ENCODE measurements at places on chromosomes 2 and 18.

DNA sequence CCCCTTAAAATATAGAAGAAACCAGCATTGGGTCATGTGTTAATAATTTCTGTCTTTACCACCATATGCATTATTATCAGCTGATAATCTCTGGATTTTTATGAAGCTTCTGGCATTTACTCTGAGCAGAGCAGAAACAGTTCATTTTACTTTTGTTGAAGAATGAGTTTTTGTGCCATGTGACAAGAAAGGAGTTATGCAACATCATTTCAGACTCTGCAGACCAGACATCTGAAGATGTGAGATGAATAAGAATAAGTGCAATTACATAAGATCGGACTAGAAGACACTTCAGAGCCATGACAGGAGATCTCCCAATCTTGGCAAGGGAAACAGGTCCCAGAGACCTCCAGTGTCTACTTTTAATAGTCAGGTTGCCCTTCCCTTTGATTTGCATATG, 869.4 kb upstream of the VRK2 start:
- no peak for DNase-seq

DNA sequence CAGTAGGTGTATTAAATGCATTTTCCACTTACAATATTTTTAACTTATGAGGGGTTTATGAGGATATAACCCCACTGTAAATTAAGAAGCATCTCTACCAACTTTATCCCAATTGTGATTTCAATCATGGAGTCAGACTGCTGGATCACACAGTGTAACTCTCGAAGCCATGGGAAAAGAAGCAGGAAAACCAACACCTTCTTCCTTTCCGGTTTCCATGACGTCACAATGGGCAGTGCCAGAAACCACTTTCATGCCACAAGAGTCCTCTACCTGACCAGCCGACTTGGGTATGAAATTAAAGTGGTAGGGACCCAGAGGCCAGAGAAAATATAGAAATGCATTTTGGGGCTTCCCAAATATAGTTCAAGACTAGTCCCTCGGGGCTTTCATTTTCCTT, 4.2 kb downstream of the RNF152 start:
- no peak for DNase-seq

DNA sequence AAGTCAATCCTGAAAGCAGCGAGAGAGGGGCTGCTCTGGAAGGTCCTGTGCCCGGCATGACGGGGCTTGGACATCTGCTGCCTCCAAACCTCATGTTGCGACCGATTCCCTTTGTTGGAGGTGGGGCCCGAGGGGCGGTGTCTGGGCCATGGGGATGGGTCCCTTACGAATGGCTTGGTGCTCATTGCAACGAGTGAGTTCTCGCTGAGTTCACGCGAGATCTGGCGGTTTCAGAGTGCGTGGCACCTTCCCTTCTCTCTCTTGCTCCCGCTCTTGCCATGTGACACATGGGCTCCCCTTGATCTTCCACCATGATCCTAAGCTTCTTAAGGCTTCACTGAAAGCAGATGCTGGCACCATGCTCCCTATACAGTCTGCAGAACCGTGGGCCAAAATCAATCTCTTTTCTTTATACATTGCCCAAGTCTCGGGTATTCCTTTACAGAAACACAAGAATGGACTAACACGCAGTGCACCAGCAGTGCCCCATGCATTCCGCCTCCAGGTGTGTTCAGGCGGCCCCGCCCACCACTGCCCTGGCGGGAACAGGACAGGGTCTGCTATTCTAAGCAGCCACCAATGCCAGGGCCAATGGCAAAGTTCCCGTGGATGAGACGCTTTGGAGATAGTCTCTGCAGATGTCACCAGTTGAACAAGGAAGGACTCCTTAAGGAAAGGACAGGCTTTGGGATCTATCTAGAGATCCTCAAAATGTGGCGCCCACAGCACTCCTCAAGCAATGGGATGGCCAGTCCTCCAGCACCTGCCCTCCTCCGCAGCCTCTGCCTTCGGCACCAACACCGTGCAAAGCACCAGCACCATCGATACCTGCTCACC, 63.4 kb downstream of the ZNF516 start:
- DNase-seq, result no peak

DNA sequence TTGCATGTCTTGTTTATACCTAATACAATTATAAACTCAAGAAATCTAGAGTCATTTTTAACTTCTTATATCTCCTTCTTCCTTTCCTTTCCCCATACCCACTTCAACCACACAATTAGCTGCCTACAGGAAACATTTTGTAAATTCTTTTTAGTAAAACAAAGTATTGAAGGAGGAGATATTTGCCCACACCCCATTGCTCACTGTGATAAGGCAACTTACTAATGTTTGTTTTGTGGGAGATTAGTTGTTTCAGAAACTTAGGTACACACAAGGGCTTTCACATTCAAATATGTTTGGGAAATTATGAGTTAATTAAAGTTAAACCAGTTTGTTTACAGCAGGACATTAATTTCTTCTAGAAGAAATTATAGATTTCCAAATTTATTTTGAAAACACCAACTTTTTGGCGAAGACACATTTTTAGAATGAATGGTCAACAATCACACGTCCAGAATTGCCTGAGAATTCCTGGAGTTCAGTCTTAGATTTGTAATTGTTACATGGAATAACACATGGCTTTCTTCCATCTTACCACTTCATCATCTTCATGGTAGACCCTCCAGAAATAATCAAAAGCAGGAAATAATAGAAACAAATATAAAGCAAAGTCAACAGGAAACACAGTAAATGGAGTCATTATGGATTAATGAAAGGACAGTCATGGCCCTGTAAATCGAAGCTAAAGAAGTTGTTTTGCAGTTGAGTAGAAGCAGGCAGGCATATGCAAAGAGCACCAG, 62.5 kb upstream of the RAB27B start:
- DNase-seq, result no peak

DNA sequence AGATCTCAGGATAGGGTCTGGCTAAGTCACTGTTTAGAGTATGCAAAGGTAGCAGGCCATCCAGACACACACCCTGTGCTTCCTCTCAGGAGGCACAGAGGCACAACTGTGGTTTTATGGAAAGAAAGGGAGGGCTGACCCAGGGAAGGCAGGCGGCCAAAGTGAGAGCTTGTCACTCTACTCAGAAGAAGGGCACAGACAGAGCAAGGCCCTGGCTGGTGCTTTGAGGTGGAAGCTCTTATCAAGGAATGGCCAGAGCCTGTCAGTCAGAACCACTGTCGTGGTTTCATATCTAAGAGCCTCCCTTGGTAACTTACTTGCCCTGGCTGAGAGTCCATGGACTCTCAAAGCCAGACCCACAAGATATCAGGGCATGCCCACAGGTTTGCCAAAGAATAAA, 40.7 kb downstream of the SLC9A2 start:
- DNase-seq, result no peak

DNA sequence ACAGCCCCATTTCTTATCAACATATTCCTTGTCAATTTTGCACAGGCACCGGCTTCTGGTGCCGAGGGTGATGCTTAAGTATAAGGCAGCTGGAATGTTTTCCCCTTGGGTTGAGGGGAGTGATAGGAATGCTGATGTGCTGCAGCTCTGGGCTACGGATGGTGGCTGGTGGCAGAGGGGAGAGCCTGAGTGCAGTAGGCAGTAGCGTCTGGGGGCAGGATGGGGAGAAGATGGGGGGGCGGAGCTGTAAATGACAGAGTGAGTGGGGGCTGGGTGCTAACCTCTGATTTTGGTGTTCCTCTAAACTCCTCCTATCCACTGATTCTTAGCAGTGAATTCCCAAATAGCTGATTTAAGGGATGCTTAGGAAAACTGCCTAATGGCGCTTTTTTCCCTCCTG, 20.7 kb downstream of the TMEM178A start:
- DNase-seq, result no peak

DNA sequence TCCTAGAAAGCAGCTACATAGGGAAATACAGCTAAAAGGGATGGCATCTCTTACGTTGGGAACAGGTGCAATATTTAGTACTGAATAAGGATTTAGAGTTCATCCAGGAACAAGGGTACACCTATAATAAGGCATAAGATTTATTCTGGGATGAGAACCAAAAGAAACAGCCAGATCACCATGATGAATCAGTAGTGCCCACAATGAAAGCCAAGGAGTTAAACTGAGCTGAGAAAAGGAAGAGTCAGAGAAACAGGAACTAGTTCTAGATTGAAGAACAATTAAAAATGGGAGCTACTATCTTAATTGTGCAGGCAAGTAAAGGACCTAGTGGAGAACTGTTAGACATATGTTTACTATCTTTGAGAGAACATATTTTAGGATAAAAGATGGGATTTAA, 692.3 kb downstream of the LRP1B start:
- DNase-seq, result no peak

DNA sequence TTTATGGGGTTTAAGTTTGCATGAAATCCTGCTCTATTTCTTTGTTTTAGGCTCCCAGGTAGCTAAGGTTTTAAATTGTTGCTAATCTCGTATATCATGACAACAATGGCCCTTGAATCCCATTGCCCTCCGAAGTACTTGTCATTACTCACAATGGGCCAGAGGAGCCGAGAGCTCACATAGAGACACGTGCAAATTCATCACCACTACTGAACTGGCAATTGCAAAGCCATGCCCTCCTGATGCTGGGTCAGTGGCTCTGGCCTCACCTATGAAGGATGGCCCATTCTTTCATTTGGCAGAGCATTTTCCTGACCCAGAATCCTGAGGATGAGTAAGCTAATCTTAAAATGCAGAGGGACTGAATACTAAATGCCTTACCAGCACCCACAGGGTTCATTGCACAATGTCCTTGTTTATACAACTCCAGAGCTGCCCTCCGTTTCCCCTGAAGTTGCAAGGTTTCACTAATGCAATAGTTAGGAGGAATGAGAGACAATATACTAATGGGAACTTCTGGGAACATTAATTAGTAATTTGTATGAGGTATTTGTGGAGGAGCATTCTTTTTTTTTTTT, 71.6 kb upstream of the GAREM1 start:
- no peak for DNase-seq

GRCh38 chr2:17649026-17649425, 104.6 kb downstream of the SMC6 start:
- DNase-seq, result no peak

GRCh38 chr2:85756195-85756594, 2.4 kb downstream of the ATOH8 start:
- DNase-seq, result no peak

GRCh38 chr2:241850544-241851324, 8.0 kb downstream of the PDCD1 start:
- DNase-seq, result no peak

GRCh38 chr2:126696644-126697520, 40.9 kb downstream of the GYPC start:
- no peak for DNase-seq

DNA sequence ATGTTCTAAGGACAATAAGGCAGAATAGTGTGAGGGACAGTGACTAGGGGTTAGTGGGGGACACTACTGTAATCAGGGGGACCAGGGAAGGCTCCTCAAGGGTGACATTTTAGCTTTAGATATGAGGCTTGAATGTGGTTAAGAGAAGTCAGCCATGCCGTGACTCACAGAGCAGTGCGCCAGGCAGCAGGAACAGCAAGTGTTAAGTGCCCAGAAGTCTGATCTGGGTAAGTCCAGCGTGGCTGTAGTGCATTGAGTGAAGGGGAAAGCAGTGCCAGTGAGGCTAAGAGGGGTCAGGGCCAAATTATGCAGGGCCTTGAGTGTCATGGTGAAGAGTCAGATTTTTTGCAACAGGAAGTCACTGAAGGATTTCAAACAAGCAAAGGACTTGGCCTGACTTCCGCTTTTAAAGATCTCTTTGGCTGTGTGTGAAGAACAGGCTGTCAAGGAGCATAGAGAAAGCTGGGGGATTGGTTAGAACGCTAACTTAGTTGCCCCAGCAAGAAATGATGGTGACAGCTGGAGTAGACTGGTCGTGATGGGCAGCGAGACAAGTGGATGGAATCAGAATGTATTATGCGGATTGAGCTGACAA, 151.5 kb downstream of the MSH2 start:
- DNase-seq, result no peak

DNA sequence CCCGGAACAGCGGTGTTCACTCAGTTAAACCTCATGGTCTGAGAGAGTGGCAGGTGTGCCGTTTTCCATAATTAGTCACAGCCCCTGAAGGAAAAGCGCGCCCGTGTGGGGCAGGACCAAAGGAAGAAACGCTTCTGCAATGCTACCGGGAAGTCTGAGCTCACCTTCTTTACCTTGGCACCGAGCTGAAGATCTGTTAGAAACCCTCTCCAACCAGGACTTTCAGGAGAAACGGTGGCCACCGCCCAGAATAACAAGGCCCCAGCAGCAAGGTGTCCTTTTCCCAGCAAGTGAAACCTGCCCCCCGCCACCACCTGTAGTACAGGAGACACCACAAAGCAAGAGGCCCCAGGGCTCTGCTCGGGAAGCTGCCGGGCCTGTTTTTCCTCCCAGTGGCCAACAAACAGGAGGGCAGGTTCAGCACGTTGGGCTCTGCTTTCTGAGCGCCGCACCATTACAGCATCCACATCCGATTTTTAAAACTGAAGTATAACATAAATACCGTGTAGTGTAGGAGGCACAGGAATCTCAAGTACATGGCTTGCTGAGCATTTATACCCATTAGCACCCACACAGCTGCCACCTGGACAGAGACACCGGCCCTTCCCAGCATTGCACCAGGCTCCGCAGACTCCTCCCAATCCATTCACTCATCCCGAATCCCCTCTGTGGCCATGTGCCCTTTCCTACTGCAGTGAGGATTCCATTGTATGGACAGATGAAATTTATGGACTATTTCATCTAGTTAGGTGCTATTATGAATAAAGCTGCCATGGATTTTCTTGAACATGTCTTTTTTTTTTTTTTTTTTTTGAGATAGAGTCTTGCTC, 121.8 kb upstream of the RIOK3 start:
- no peak for DNase-seq

DNA sequence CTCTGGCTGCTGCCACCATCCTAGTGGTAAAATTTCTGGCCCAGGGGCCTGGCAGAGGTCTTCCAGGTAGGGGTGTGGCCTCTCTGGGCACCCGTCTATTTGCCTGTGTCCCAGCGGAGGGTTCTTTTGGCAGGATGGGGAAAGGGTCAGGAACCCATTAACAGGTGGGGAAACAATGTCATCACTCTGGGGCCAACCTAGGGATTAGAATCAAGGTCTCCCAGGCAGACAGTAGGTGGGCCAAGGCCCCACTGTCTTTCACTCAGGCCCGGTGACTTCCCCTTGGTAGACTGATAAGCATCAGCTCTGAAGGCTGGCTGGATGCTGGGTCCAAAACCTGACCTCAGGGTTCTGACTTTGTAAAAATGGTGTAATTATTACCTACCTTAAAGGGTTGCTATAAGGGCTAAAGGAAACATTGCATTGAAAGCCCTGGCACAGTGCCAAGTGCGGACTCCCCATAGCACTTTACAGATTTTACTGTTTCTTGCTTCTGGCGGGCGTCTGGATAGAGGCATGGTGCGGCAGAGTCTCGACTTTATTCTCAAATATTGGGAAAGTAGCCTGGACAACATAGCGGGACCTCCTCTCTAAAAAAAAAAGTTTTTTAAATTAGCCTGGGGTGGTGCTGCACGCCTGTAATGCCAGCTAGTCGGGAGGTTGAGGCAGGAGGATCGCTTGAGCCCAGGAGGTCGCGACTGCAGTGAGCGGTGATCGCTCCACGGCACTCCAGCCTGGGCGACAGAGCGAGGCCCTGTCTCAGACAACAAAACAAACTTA, 2.2 kb downstream of the LBX2 start:
- DNase-seq, result no peak

DNA sequence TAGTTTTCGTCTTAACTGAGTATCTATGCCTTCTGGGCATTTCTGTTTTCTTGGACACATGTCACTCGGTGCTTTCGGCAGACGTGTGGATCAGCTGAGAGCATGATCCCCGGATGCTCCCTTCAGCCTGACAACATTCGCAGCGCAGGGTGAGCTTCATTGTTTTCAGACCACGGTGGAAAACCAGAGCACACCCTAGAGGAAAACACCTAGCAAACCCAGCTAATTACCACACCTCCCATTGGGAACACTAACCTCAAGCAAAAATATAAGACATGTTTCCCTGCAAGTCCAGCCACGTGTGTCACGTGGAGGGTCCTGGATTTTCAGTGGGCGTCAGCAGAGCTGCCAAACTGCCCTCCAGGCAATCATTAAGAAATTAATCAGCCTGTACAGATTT, 31.0 kb downstream of the ANKRD29 start:
- no peak for DNase-seq
